ENCODE measurements at places on chromosomes 2 and 18.

DNA sequence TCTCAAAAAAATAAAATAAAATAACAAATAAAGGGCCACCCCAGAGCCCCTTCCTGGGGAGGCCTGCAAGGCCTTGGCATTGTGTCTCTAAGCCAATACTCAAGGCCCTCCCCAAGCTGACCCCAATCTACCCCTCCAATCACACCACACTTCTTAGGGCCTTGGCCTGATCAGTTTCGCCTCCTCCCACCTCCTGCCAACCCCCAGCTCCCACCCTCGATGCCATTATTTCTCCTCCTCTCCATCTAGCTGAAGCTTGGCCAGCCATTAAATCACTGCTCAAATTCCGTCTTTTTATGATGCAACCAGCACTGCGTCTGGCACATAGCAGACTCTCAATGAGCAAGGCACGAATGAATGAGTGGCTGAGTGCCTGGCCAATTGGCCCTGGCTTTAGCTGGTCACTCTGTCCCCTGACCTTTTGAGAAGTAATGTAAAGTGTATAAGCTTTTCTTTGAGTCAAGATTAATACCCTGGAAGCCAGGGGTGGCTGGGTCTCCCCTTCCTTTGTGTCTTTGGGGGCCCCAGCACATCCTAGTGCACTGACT, 55.9 kb downstream of the SMAD7 start:
- DNase-seq = peak; percentile 35

DNA sequence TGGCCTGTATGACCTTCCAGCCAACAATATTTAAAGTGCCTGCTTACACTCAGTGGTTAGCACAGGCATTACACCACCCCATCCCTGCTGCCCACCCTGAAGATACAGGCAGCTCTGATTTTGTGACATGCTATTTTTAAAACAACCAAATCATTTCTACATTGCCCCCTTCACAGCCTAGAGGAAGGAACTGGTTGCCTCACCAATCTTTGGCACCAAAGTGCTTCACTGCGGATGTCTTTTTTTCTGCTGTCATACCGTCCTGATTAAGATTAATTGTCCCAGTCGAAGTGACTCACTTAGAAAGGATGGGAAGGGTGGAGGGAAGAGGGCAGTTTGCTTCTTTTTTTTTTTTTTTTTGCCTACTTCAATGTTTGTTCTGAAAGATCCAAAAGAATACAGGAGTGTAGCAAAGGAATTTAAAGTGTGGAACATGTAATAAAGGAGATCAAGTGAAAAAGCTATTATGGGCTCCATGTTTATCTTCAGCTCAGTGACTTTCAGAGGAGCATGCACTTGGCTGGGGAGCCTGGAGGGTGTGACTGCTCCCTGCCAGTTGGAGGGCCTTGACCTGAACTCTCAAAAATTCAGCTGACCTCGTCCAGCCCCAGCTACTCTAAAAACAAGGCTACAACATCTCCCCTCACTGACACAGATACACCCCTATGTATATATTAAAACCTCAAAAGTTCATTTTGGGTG, 501.1 kb upstream of the TNP1 start:
- DNase-seq = peak; percentile 90

DNA sequence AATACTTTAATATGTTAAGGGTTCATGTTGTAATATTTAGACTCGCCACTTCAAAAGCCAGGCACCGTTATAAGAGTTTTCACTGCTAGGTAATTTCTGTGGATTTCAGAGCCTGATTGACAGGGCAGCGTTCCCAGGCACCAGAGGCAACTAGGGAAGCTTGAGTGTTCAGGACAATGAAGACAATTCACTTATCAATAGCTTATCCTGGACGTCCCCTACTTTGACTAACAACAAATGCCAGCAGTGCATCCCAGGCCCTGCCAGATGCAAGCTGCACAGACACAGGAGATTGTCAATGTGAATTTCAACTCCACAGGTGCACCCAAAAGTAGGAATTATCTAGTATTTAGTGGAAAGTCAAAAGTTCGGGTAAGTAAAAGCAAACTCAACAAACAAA, 179.3 kb upstream of the GYPC start:
- DNase-seq = no peak

GRCh38 chr2:28779001-28779400, 27.4 kb downstream of the PPP1CB start:
- no peak for DNase-seq

GRCh38 chr2:3342324-3342723, 35.3 kb downstream of the EIPR1 start:
- no peak for DNase-seq

GRCh38 chr2:237319086-237319820, 94.7 kb downstream of the COL6A3 start:
- DNase-seq = peak; percentile 74

- DNase-seq = no peak
These were observed 852.6 kb downstream of the DPP10 start for GRCh38 chr2:115294999-115295398.

DNA sequence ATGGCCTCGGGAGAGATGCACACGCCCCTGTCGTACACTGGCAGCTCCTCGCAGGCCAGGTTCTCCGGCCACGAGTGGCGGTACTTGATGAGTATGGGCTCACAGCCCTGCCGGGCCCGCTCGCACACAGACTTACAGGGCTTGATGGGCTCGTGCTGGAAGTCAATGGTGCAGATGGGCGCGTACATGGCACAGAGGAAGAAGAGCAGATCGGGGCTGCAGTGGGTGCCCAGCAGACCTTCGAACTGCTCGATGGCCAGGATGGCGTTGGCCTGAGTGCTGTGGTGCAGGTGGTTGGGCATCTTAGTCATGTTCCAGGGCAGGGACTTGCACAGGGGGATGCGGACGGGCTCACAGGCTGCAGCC, 359 bp downstream of the FRZB start:
- DNase-seq = peak; percentile 14

- DNase-seq = no peak
These were observed 253.6 kb downstream of the EPHA4 start for GRCh38 chr2:221318376-221319130.

GRCh38 chr2:1910592-1911246, 166.4 kb upstream of the PXDN start:
- peak; percentile 1 for DNase-seq

- DNase-seq = peak; percentile 86
These were observed 351.5 kb downstream of the TXNL1 start for GRCh38 chr18:56286775-56287325.

DNA sequence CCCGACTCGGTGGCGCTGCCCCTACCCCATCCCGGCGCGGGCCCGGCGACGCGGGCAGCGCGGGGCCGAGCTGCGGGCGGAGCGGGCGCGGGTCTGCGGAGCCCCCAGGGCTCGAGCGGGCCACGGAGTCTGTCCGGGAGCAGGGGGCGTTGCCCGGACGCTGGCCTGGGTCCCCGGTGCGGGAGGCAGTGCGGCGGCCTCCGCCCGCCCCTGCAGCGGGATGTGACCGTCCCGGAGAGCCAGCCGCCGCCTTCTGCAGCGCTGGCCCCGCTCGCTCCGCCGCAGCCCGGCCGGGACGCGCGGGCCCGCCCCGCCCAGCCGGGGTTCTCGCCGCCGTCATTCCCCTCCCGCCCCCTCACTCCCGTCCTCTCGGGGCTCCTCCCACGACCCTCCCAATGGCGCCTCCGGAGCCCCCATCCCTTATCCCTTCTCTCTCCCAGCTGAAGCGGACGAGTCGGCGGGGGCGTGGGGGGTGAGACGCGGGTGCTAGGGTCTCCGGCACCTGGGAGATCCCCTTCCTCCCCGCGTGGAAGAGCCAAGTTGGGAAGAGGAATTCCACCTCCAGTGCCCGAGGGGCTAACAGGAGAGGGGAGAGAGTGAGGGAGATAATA, at the start of gene FNDC4:
Gene FNDC4 (minus strand): TSS at position 257 of the 611 bp plus-strand sequence. CDS start 521 bp downstream, outside the sequence.
- no peak for DNase-seq

- DNase-seq = no peak
These were observed 24.6 kb downstream of the SLC66A3 start for GRCh38 chr2:11179899-11180298.

DNA sequence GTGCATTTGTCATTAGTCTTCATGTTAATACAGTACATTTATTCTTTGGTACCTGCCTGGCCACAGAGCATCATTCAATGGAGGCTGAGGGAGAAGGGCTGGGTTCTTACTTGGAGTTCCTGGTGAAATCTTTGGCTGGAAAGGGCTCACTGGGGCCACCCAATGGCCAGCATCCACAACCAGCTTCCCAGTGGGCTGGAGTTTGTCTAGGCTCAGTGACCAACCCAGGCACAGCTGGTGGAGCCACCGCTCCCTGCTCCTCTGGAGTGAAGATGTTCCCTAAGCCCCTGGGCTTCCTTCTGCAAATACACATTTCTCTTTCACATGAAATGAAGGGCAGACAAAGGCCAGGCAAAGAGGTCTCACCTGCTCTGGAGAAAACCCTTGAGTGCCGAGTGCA, 34.4 kb downstream of the EHD3 start:
- DNase-seq = no peak

DNA sequence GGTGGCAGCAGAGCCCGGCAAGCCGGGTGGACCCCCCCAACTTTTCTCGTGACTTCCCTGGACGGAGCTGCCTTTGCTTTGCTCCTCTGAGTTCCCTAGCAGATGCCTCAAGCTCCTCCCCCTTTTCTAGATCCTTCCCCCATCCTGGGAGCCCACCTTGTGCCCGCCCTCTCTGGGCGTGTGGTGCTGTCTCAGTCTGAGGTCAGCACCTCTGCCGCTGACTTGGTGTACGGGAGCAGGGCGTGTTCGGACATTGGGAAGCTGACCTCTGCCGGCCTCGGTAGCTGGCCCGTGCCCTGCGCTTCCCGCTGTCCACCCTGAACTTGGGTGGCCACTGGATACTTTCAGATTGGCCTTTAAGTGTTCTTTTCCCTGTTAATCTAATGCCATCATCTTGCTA, 19.6 kb upstream of the ESPNL start:
- no peak for DNase-seq

DNA sequence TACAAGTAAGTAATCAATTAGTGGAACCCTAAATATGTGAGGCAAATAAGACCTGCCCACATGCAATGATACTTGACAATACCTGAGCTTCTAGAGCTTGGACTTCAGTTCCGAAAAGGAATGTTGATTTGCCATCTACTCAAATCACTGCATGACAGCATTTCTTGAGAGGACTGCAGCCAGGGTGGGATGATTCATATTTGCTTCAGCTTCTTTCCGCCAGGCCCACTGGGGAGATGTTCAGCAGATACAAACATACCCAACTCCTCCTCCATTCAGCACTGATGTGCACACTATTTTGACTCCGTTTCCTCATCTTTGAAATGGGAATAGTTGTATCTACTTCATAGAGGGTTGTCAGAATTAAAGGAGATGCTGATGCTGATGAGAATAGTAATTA, 28.8 kb upstream of the TMEM177 start:
- DNase-seq = peak; percentile 23

GRCh38 chr2:67896076-67896475, 166.7 kb downstream of the C1D start:
- no peak for DNase-seq

- peak; percentile 10 for DNase-seq
These were observed 214.1 kb upstream of the STON1 start for GRCh38 chr2:48315896-48316194.

Measured in fibroblast of mammary gland (primary cell).